GM04503 (cell line): ENCODE measurements at places on chromosomes 2 and 18.

GRCh38 chr2:177585234-177585863, 192.8 kb downstream of the AGPS start:
- no peak for DNase-seq

GRCh38 chr2:71700041-71700657, 246.8 kb downstream of the DYSF start:
- DNase-seq, result no peak

DNA sequence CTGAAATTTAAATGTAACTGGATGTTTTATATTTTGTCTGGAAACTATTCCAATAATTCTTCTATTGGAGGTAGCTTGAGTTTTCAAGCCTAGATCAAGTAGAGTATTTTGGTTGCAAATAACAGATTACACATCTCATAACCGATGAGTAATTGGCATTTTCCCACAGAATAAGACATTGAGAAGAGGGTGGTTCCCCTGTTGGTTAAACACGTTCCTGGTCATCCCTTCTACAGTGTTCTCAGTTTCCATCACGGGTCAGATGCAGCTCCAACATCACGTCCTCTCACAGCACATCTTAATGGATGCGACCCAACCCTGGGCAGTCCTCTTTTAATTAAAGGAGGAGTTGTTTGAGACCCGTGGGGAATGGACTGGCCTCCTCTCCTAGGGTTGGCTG, 149.0 kb upstream of the ZNF516 start:
- no peak for DNase-seq

- no peak for DNase-seq
Observed at GRCh38 chr2:37738266-37738885, 66.9 kb upstream of the CDC42EP3 start.

- peak; percentile 73 for DNase-seq
Observed at GRCh38 chr2:219368690-219369191, 19.0 kb downstream of the DNPEP start.

DNA sequence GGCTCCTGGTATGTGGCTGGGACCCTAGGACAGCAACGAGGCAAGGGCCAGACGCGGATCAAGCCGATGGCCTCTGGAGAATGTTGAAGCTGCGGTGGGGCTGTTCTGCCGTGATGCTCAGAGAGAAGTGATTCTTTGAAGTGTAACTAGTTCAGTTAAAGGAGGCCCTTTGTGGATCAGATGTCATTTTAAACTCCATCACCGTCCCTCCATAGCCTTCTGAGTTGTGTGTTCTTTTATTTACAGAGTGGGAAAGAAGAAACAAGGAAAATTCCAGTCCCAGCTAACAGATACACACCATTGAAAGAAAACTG, 403 bp downstream of the PNO1 start:
- no peak for DNase-seq

- DNase-seq, result no peak
Observed at GRCh38 chr2:229153951-229154350, 117.1 kb downstream of the PID1 start.

- no peak for DNase-seq
Observed at GRCh38 chr18:74595431-74595830, 2.2 kb upstream of the ZNF407 start.

- DNase-seq, result no peak
Observed at GRCh38 chr18:49023938-49024803, 73.4 kb upstream of the SMAD7 start.

GRCh38 chr2:183035954-183036669, 2.1 kb downstream of the NCKAP1 start:
- no peak for DNase-seq

GRCh38 chr2:172965433-172966212, 110.0 kb upstream of the MAP3K20 start:
- DNase-seq, result no peak

- DNase-seq, result no peak
Observed at GRCh38 chr2:58569475-58570185, 328.5 kb upstream of the FANCL start.

DNA sequence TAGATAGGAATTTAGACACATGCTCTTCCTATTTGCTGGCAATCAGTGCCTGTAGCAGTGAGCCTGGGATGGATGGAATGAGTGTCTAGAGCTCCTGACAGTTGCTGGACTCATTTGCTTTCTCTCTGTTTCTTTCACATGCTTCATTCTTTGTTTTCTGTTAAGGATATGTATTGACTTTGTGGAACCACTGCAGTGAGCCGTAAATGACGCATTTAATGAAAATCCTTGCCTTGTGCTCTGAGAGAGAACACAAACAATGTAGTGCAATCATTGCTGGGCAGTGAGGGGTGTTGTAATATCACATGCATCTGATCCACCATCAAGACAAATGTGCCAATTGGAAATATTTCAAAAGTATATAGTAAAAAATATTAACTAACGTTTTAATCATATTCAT, 25.2 kb upstream of the CDH20 start:
- no peak for DNase-seq

DNA sequence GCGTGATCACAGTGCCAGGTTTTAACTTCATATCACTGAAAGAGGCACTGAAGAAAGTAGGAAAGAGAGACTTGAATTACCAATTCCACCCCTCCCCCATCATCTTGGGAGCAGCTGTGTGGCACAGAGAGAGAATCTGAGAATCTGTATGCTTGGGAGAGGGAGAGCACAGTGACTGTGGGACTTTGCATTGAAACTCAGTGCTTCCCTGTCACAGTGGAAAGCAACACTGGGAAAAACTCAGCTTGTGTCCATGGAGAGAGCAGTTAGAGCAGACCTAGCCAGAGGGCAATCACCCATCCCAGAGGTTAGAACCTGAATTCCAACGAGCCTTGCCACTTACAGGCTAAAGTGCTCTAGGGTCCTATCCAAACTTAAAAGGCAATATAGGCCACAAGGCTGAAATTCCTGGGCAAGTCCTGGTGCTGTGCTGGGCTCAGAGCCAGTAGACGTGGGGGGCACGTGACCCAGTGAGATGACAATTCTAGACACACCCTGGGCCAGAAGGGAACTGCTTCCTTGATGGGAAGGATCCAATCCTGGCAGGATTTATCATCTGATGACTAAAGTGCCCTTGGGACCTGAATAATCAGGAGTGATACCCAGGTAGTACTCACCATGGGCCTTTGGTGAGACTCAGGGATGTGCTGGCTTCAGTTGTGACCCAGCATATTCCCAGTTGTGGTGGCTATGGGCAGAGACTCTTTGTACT, 15.5 kb upstream of the ABCB11 start:
- DNase-seq, result no peak

- no peak for DNase-seq
Observed at GRCh38 chr2:8328217-8328616, 353.6 kb upstream of the ID2 start.

GRCh38 chr2:133586978-133587377, 18.7 kb upstream of the NCKAP5 start:
- no peak for DNase-seq

- DNase-seq, result no peak
Observed at GRCh38 chr2:190990132-190990531, 23.8 kb downstream of the STAT1 start.

- no peak for DNase-seq
Observed at GRCh38 chr2:240055177-240055917, 2.0 kb upstream of the OR6B3 start.

GRCh38 chr2:223586261-223586660, 15.9 kb downstream of the SCG2 start:
- peak; percentile 71 for DNase-seq

GRCh38 chr2:135202751-135203150, 150.7 kb downstream of the RAB3GAP1 start:
- no peak for DNase-seq

GRCh38 chr2:231667496-231667895, 40.8 kb upstream of the PTMA start:
- no peak for DNase-seq

- no peak for DNase-seq
Observed at GRCh38 chr2:124339709-124340108, 314.6 kb downstream of the CNTNAP5 start.

DNA sequence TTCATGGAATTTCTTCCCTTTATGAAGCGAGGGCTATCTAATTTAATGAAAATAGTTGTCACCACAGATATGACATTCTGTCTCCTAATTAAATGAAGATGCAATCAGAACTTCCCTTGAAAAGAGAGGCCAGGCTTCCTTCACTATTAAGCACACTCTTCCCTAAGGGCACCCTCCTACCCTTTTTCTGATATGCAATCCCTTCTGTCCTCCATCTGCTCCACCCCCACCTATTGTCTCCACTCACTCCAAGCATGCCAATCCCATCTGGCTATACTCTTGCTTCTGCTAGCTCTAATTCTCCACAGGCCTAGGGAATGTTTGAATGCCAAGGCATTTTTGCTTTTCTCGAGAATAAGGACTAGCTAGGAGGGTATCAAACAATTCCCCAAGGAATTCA, 818.4 kb upstream of the FSHR start:
- no peak for DNase-seq

DNA sequence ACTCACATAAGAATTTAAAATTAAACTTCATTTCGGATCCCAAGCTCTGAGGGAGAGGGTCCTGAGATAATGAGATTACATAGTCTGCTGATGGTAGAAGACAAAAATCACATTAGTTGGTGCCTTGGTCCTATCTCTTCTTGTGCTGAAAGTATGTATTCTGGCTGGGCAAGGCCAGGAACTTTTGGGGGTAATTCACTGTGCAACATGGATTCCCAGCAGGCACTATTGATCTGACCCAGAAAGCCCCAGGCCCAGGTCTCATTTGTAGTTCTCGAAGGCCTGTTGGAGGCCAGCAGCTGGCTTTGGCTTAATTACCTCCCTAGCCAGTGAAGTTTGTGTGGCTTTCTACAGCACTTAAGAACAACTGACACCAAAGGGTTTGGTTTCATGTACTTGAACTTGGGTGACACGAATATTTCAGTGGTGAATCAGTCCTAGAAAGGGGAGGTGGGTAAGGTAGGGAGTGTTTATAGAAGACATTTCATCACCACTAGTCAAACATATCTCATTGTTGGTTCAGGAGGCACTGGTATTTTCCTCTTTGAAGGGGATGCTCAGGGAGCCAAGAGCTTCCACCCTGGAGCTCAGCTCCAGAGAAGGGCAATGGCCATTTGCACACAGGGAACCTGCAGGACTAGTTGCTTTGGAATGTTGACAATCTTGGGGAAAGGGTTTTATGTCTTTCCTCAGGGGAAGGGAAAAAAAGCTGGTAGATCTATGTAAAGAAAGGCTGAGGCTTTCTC, 217.8 kb downstream of the OSR1 start:
- no peak for DNase-seq

DNA sequence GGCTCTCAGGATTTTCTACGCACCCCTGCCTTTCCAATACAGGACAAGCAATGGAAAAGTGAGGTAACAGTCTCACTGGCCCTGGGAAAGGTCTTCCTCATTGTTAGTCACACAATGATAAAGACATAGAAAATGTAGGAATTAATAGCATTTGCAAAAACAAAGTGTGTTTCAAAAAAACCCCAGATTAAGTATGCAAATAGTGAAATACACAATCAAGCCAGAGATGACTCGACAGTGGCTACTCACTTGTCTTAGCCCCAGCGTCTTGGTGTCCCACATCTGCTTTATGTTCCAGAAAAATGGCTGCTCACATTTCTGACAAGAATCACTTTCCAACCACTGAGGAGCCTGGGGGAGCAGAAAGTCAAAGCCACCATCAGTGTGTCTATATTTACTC, 47.0 kb upstream of the AP1S3 start:
- DNase-seq, result no peak

GRCh38 chr2:29281916-29282247, 166.7 kb downstream of the CLIP4 start:
- DNase-seq, result no peak

GRCh38 chr2:77005522-77005921, 516.7 kb downstream of the LRRTM4 start:
- DNase-seq, result no peak

DNA sequence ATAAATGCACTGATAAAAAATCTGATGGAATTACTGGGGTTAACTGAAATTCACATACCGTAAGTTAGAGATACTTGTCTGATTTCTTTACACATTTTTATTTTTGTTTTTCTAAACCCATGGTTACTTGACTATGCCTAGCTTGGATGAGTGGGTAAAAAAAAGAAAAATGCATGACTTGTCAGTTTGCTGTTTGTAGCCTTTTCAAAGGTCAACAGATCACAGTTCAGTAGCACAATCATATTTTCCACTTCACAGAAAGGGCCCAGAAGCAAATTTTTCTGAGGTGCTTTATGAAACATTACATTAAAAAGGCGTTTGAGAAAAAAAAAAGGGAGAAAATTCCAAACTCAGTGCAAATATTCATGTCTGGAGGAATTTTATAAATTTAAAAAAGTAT, 16.4 kb downstream of the SLC16A14 start:
- DNase-seq, result no peak

GRCh38 chr2:223099561-223099960, 47.6 kb downstream of the KCNE4 start:
- DNase-seq, result no peak

- no peak for DNase-seq
Observed at GRCh38 chr18:33735428-33735827, 157.4 kb downstream of the ASXL3 start.

DNA sequence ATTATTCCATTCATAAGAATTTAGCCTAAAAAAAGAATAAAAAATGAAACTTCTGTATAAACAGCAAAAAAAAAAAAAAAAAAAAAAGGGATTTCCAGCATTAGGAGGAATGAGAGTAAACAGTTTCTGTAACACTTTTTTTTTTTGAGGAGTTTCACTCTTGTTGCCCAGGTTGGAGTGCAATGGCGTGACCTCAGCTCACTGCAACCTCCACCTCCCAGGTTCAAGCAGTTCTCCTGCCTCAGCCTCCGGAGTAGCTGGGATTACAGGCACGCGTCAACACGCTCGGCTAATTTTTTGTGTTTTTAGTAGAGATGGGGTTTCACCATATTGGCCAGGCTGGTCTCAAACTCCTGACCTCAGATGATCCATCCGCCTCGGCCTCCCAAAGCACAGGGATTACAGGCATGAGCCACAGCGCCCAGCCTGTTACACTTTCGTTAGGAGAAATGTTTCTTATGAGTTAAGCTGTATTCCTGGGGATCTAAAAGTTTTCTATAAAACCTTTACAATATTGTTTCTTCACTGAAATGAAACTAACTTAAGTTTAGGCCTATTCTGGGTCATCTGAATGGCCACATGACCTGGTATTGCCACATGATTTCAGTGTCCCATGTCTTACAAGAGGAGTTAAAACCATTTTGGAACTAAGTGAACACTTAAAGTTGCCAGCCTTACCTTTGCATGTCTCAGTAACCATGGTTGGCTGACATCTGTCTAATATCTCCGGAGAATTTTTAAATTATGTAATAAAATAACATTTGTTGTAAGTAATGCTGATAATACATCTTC, 17.5 kb downstream of the SMAD2 start:
- no peak for DNase-seq

- DNase-seq, result no peak
Observed at GRCh38 chr18:55265984-55266383, 306.7 kb upstream of the CCDC68 start.
